ENCODE measurements at places on chromosomes 1 and 21.

GRCh38 chr1:193890935-193891334, 704.5 kb upstream of the B3GALT2 start:
- DNase-seq = no peak

DNA sequence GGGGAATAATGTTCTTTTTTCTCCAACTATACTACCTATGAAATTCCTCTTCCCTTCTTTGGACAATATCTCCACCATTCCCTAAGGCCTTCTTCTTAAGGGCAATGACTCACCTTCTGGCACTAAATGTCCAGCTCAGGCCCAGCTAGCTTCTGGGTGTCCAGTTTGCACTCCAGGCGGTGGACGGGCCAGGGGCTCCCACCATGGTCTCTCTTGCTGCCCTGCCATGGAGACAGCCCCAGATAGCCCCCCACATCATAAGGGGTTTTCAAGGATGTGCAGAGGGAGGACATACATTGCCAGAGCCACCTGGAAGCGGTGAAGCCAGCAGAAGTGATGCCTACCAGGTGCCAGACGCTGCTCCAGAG, 43.8 kb downstream of the C1orf198 start:
- DNase-seq = no peak

DNA sequence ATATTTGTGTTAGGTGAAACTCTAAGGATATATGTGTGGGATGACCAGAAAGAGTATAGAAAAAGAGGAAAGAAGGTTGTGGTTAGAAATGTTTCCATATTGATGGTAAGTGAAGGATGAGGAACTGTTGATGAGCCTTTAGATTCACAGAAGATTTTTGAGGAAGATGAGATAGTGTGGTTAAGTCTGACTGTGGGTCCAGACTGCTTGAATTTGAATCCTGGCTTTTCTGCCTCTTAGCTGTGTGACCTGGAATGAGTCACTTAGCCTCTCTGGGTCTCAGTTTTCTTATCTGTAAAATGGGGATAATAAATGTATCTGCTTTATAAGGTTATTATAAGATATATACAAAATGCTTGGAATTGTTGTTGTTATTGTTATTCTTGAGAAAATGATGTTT, 27.5 kb downstream of the RGL1 start:
- no peak for DNase-seq

GRCh38 chr1:35808450-35809113, 766 bp downstream of the AGO4 start:
- peak; percentile 43 for DNase-seq

DNA sequence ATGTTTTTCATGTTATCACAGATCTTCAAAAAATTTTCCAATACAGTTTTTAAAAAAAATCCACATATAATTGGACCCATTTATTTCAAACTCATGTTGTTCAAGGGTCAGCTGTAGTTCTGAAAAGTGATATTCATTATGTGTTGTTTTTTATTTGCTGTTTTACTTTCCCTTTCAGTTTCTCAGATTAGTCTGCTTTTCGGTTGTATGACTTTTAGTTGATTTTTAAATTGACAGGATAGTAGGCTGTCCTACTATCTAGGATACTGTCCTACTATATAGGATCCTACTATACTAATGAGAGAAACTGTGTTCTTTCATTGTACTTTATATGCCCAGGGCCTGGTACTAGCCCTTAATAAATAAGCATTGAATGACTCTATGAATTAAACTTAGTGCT, 33.6 kb upstream of the GPR52 start:
- DNase-seq = no peak

GRCh38 chr1:181430015-181430885, 53.1 kb upstream of the CACNA1E start:
- DNase-seq = no peak
